ENCODE measurements at places on chromosomes 4 and X. TPM values are rescaled to one million over a fixed set of nuclear protein-coding genes. Genes with fewer than 3 reads are reported as not detected.

The EXOC1 gene
- total RNA-seq, result 31.0 TPM

The DCAF12L2 gene
- total RNA-seq, result not detected

The GDPD2 gene
- not detected for total RNA-seq

The TCEAL9 gene
- total RNA-seq, result 34.6 TPM

- H3K27ac ChIP-seq, result peak overlapping the region; percentile 22
- DNase-seq, result no peak
- H3K4me1 ChIP-seq, result peaks cover 29% of the 10 kb centered on the region
- H3K27me3 ChIP-seq, result no peaks in the 10 kb centered on the region
- H3K4me3 ChIP-seq, result no peak overlapping the region
- H3K36me3 ChIP-seq, result peaks cover 6% of the 10 kb centered on the region
Observed at GRCh38 chr4:88600176-88600838, 8.0 kb downstream of the HERC3 start.

DNA sequence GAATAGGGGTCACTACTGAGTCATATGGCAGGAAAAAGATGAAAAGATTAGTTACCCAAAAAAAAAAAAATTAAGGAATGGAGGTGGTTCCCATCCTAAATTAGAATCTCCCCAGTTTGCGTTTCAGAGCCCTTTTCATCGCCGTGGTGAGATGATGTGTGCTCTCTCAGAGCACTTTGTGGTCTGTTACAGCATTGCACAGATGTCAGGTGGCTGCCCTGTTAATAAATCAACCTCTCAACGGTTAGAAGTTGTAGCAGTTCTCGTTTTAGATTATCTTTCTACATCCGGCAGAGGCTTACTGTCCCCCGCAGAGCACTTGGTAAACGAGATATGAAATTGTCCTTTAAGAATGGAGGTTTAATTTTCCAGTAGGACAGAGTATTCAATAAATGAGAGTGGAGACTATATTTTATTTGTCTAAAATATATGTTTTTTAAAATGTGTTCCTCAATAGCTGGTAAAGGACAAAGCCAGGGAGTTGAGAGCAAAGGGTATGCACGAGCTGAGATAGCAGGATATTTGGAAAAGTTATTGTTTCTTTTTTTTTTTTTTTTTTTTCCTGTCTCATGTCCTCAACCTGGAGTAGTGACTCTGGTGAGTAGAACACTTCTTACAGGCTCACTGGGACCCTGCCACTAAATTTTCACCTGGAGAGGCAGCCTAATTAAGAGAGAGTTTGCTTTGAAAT is 26.9 kb downstream of the AFF1 start:
- peaks cover 48% of the 10 kb centered on the region for H3K4me1 ChIP-seq
- H3K27me3 ChIP-seq, result no peaks in the 10 kb centered on the region
- DNase-seq, result peak; percentile 50
- H3K4me3 ChIP-seq, result no peak overlapping the region
- H3K27ac ChIP-seq, result no peak overlapping the region

DNA sequence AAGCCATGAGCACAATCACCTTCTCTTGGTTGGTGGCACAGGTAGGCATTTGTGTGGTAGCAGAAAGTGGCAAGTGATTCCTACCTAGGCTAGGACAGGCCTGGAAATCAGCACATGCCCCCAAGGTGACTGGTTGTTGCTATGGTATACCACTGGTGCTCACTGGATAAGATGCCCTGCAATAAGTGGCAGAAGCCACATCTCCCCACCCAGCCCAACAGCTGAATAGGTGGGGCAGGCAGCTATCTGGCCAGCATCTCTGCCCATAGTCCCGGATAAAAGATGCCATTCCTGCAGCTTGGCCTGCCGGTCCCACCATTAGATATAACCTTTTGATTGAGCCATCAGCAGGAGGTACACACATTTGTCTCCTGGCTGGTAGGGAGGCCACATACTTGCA is 21.1 kb downstream of the AMER1 start:
- DNase-seq, result no peak
- H3K27me3 ChIP-seq, result no peaks in the 10 kb centered on the region
- H3K27ac ChIP-seq, result no peak overlapping the region
- H3K4me3 ChIP-seq, result no peak overlapping the region
- no peaks in the 10 kb centered on the region for H3K36me3 ChIP-seq

DNA sequence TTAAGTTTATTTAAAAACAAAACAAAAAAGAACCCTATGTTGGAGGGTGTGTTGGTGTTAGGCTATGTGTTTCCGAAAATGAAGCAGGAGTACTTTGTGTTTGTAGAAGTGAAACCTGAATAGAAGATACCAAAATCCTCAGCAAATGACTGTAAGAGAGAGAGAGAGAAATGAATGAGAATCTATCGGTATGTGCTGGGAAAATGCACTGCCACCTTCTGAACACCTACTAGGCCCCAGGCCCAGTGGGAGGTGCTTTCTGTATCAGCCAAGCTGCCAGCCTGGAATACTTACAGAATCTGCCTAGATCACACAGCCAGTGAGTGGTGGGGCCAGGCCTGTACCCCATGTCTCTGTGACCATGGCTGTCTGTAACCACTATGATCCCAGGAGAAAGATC is 14.9 kb upstream of the PIM2 start:
- no peak for DNase-seq
- H3K4me3 ChIP-seq, result no peak overlapping the region
- H3K4me1 ChIP-seq, result peaks cover 19% of the 10 kb centered on the region
- H3K27ac ChIP-seq, result no peak overlapping the region
- peaks cover 3% of the 10 kb centered on the region for H3K36me3 ChIP-seq

- no peaks in the 10 kb centered on the region for H3K27me3 ChIP-seq
- H3K36me3 ChIP-seq, result no peaks in the 10 kb centered on the region
- DNase-seq, result no peak
- H3K27ac ChIP-seq, result no peak overlapping the region
- no peaks in the 10 kb centered on the region for H3K4me1 ChIP-seq
Observed at GRCh38 chr4:127479031-127479622, 153.6 kb upstream of the INTU start.

DNA sequence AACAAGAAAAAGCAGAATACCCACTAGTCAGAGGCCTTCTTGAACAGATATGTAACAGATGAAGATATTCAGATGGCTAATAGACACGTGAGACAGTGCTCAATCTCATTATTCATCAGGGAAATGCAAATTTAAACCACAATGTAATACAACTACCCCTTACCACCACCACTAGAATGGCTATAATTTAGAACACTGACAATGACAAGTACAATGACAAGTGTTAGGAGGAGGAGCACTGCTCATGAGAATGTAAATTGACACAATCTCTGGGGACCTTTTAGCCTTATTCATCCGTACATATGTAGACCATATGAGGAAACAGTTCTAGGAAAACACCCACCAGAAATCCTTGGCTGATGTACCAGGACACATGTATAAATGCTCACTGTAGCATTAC is 13.1 kb downstream of the ZNF81 start:
- H3K27ac ChIP-seq, result no peak overlapping the region
- no peaks in the 10 kb centered on the region for H3K4me1 ChIP-seq
- H3K36me3 ChIP-seq, result peaks cover 5% of the 10 kb centered on the region
- no peak for DNase-seq
- no peaks in the 10 kb centered on the region for H3K27me3 ChIP-seq

- H3K4me1 ChIP-seq, result peaks cover 11% of the 10 kb centered on the region
- DNase-seq, result no peak
- H3K27ac ChIP-seq, result no peak overlapping the region
- H3K36me3 ChIP-seq, result no peaks in the 10 kb centered on the region
Observed at GRCh38 chr4:98466868-98467599, 191.4 kb downstream of the TSPAN5 start.

Measured in upper lobe of left lung (tissue), 6 donors.